NCI-H524 (cell line): ENCODE measurements at places on chromosomes 1 and 21.

GRCh38 chr1:190320952-190321351 is 156.7 kb downstream of the BRINP3 start:
- DNase-seq, result no peak

DNA sequence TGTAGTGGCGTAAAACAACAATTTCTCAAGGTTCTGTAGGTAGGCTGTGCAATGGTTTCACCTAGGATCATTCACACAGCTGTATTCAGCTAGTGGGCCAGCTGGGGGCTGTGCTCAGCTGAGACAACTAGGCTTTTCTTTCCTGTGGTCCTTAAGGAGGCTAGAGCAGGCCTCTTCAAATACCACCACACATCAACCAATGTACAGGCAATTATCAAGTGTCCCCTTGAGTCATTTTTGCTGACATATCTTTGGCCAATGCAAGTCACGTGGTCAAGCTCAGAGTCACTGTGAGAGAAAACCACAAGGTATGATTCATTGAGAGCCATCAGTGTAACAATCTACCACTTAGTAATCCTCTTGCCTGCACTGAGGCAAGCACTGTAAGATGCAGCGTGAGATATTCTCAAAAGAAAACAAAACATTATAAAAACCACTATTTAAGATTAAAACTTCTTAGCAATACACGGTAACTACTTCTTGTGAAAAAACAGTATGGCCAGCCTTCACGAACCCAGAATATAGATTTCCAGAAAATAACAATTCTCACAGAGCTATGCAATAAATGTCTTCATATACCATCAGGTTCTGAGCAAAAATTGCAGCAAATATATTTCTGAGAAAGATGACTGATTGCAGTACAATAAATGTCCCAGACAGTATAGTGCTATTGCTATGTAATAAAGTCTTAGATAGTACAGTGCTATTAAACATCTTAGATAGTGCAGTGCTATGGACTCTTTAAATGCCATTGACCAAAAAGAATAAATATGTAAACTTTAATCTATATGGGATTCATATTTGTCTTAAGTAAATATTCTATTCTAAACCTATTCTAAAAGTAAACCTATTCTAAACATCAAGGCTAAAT is 55.3 kb downstream of the NME7 start:
- DNase-seq, result no peak

GRCh38 chr1:219247441-219247840 is 73.8 kb downstream of the LYPLAL1 start:
- DNase-seq, result no peak

DNA sequence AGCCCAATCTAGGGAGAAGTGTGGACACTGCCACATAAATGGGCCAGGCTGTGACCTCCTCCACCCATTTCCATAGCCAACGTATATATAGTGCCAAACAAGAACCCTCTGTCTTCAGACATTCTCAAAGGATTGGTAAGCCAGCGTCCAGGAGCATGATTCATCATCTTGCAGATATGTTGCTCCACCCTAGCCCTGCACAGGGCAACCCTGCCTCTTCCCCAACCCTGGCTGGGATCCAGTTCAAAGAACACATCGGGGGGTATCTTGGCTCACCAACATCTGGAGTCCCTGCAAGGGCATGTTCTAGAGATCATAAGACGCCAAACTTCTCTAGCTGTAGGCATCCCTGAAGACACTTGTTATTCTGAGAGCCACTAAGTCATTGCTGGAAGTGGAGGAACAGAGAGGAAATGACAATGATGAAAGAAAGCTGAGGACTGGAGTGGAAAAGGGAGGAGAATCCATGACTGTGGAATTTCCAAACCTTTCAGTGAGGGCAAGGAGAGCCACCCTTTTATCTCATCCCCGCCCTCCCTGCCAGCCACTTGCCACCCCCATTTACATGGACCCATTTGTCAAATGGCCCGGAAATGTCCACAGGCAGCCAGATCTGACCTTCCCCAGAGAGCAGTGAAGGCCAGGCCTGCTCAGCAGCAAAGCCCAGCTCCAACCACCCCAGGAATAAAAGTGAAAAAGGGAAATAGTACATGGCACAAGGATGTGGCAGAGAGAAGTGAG is 144.1 kb upstream of the CTTNBP2NL start:
- no peak for DNase-seq

DNA sequence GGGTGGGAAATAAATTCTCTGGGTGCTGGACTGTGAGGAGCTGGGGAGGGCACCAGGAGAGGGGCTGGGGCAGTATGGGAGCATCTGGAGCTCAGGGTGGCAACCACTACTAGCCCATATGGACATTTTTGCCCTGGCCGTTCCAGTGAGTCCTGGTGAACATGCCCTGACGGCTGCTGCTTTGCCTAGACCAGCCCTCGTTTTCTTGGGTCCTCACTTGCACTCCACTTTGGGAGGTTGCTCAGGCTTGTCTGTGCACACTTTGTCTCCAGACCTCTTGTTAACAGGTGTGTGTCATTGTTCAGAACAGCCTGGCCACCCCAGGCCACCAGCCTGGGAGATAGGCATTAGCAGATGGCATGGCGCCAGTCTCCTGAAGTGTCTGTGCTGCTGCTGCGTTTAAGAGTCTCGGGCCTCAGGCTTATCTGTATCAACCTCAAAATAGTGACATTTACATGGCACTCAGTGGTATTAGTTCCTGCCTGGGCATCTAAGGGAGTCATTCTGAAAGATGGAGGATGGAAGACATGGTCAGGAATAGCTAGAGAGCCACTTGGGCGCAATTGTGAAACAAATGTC is 190.5 kb downstream of the PTPRU start:
- DNase-seq, result peak; percentile 97

DNA sequence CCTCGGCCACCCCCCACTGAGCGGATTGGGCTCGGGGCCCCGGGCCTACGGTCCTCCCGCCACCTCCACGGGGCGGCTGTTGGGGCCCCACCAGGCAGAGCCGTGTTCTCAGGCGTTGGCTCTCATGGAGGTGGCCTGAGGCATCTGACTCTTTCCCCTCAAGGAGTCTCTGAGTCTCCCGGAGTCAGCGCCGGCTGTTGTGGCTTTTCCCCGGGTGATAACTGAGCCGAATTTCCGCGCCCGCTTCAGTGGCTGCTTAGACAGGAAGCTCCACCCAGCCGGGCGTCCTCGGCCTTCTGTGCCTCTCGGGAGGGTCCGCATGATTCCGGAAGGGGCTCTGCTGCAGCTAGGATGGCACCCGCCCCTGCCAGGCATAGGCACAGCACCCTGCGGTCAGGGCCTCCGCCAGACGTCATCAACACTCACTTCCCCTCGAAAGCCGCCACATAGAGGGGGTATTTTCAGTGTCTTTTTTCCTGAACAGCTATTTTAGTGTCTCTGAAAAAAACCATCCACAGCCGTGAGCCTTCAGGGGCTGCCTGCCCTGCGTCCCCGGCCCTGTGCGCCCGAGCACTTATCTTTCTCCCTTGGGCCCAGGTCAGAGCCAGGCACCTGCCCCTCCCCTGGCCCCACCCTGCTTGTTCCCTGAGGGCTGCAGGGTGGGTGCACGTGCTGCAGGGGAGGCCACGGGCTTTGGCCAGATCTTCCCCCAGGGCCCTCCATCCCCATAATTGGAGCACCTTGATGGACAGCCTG is 72.9 kb downstream of the SKI start:
- DNase-seq, result no peak

- peak; percentile 11 for DNase-seq
Measured at GRCh38 chr1:25700144-25700523, 83.5 kb downstream of the MAN1C1 start.

GRCh38 chr1:13900583-13900982 is 200.6 kb downstream of the PRDM2 start:
- no peak for DNase-seq

DNA sequence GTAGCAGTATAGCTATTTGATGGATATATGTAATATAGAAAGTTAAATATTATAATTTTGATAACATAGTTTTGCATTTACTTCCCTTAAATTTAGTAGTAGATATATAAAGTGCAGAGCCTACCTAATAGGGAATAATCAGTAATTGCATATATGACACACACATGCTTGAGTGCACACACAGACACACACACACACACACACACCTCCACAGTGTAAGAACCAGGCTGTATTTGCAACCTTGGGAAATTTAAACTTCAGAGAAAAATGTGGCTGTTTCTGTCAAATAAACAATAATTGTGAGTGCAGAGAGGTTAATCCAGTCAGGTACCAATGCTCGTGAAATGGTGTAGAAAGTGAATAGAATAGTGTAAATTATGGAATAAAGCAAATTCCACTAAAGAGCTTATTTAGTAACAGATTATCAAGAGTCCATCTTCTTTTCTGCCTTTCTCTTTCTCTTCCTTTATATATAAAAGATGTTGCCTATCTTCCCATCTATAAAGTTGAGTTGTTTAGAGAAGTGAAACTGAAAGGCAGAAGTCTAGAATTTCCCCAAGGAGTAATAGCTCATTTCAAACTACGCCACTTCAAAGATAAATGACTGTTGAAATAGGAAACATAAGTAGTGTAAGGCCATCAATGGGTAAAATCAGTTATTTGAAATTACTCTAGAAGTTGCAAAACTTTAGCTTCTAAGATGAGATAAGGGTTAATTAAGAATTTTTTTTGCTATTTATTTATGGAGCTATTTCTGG is 273.7 kb downstream of the SRGAP2C start:
- no peak for DNase-seq

DNA sequence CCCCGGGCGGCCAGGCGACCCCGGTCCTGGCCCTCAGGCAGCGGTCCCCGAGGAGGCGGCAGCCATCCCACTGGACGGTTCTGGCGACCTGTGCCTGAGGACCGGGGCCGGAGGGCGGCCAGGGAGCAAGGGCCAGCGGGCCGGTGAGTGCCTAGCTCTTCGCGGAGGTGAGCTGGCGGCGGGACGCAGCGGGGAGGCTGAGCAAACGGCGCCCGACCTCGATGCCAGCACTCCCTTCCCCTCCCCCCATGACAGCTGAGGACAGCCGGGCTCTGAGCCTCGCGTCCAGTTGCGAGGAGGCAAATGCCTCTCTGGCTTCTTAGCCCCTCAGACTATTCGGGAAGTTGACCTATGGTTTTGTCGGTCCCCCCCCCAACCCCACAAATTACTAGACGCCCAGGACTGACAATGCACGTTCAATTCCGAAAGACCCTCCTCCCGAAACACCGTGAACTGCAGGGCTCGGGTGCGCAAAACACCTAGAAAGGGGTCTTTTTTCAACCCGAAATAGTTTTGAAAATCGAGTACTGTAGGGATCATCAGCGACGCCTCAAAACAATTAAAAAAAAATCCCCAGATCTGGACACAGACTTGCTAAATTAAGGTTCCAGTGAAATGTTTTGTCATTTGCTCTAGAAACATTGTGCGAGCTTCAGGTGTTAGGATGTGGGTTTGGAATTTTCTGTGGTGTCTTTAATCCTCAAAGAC is 8.3 kb downstream of the CDKN2C start:
- peak; percentile 77 for DNase-seq

DNA sequence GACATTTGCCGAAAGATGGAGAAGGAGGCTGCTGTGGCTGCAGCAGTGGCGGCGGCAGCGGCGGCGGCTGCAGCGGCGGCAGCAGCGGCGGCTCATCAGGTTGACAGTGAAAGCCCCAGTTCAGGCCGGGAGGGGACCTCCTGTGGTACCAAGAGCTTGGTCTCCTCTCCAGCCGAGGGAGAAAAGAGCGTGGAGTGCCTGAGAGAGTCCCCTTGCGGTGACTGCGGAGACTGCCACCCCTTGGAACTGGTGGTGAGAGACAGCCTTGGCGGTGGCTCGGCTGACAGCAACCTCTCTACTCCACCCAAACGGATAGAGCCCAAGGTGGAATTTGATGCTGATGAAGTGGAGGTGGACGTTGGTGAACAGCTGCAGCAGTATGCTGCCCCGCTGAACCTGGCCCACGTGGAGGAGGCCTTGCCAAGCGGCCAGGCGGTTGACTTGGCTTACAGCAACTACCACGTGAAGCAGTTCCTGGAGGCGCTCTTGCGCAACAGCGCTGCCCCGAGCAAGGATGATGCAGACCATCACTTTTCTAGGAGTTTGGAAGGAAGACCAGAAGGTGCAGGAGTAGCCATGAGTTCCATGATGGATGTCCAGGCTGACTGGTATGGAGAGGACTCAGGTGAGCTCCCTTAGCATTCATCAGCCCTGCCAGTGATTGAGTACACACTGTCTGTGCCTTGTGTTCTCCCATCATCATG is 6.3 kb downstream of the ZBTB8B start:
- DNase-seq, result no peak

DNA sequence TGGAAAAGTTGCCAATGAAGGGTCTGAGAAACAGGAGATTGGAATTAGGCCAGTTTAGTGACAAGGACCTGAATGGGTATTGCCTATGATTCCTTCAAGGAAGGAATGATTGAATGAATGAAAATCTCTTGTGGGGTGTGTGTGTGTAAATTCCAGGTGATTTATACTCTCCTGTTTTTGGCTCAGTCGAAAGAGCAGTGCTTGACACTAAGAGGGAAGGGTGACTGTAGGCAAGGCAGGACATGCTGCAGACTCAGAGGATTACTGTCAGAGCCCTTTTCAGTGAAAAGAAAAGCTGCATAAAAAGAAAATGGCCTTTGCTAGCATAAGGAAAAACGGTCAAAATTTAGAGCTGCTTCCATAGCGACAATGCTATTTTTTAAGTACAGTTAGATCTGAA is 30.1 kb downstream of the C1orf21 start:
- DNase-seq, result no peak

GRCh38 chr1:243413431-243414151 is 157.8 kb downstream of the SDCCAG8 start:
- DNase-seq, result no peak

DNA sequence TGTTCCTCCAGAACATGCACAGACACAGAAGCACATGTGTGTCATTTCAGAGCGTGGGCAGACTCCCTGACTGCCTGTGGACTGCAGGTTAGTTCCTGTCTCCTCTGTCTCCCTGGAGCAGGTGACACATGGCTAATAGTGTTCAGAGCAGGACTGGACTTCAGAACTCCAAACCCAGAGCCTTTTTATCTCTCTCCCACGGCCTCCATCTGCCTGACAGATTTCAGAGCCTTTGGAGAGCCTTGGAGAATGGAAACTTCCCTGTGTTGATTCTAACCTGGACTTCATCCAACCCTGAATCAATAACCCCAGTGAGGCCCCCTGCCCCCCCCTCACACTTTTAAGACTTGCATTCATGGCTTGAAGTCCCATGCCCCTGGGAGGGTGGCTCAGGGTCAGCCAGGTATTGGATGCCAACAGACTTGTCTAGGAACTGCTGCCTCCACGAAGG is 44.4 kb downstream of the C1orf198 start:
- DNase-seq, result no peak

GRCh38 chr1:114164840-114165543 is 11.3 kb upstream of the SYT6 start:
- no peak for DNase-seq
